ENCODE measurements at places on chromosomes 1 and 21.
A peak's percentile ranks its signal among the peaks of the same experiment; 100 is the strongest.

- DNase-seq: peak; percentile 68
Measured at GRCh38 chr1:153509729-153510354, 25.9 kb downstream of the S100A6 start.

GRCh38 chr1:22830757-22831340, 120.2 kb downstream of the EPHB2 start:
- no peak for DNase-seq

- DNase-seq: peak; percentile 16
Measured at GRCh38 chr1:100834777-100835660, 59.6 kb downstream of the EXTL2 start.

- no peak for DNase-seq
Measured at GRCh38 chr21:26055010-26055409, 115.6 kb downstream of the APP start.

- no peak for DNase-seq
Measured at GRCh38 chr1:148160343-148161052, 8.4 kb upstream of the NBPF11 start.

- DNase-seq: no peak
Measured at GRCh38 chr21:26679284-26679683, 106.2 kb upstream of the CYYR1 start.

- DNase-seq: no peak
Measured at GRCh38 chr1:201328576-201328975, 45.3 kb downstream of the PKP1 start.

DNA sequence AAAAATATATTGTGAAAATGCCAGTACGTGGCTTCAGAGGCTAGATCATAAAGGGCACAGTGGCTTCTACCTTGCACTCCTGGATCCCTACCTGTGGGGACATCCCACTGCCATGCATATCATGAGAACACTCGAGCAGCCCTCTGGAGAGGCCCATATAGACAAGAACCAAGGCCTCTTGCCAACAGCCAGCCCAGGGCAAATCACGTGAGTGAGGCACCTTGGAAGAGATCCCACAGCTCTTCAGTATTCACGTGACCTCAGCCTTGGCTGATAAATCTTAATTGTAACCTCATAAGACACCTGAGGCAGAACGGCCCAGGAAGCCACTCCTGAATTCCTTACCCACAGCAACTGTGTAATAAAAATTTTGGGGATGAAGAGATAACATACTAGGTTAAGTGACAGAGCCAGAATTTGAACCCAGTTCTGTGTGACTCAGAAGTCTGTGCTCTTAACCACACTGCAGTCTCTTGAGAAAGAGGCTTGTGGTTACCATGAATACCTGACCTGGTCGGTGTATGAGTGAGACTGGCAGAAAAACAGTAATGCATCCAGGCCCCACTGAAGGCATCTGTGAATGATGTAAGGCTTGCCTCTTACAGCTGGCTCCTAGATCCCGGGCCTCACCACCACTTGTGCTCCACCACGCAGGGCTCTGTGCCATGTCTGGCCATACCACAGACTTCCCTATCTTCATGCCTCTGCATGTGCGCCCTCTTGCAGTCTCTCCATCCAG, 6.9 kb upstream of the A3GALT2 start:
- no peak for DNase-seq

- DNase-seq: no peak
Measured at GRCh38 chr21:46017695-46018094, 36.1 kb downstream of the COL6A1 start.

- DNase-seq: no peak
Measured at GRCh38 chr1:59901770-59902388, 24.7 kb downstream of the CYP2J2 start.

DNA sequence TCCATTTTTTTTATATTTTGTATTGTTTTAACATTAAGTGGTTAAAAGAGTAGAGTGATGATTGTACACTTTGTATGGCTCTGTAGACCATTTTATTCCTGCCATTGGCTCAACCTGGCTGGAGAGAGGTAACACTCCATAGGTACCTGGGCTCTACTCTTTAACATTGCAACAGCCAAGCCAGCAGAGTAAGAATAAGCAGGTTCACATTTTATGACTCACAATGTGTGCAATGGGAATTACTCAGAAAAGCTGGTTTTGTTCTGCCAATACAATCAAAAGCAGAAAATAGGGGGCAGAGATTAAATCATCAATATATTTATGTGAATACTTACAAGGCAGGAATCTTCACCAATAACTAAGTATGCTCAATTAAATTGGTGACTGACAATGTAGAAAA, 1324.0 kb downstream of the AMY1C start:
- no peak for DNase-seq

- peak; percentile 94 for DNase-seq
Measured at GRCh38 chr1:185566995-185567394, 167.2 kb upstream of the HMCN1 start.

DNA sequence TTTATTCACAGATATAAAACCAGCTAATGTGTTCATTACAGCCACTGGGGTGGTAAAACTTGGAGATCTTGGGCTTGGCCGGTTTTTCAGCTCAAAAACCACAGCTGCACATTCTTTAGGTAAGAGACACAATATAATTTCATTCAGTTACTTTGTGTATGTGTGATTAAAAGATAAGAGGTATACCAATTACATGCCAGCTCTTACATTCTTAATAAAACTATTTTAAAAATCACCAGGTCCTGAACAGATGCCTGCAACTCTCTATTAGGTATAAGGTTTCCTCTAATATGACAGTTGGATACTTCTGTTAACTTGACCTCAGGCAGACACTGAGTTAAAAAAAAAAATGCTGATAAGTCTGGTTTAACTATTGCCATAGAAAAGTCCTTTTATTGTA, 122.1 kb downstream of the NEK7 start:
- no peak for DNase-seq

- no peak for DNase-seq
Measured at GRCh38 chr1:177824508-177824982, 145.3 kb downstream of the SEC16B start.

DNA sequence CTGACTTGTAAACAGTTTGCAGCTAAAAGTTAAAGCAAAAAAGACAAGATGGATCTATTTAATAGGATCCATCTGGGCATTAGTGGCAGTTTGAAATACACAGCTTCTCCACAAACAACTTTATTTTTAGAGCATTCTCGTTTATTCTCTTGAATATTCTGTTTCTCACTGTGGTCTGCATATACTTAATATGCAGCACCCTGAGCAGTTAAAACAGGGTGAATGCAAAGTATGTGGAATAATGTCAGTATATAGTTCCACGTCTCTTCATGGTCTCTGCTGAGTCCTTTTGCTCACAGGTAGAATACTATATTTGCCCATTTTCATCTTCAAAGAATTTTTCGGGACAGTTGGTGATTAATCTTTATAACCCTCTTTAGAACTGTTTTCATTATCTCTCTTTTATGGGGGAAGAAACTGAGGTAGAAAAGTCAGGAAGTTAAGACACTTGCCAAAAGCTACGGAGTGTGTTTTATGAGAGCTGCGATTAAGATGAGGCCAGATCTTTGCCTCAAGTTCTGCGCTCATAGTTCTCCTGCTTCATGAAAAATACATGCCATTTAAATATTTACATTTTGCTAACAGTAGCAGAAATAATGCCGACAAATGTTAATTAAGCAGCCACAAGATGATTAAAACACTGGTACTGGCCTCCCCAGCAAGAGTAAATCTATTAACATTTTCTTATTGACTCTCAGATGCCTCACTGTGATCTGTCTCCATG, 115.6 kb downstream of the PTBP2 start:
- no peak for DNase-seq

- DNase-seq: no peak
Measured at GRCh38 chr1:218481116-218481775, 136.1 kb downstream of the TGFB2 start.

- DNase-seq: no peak
Measured at GRCh38 chr1:167678422-167678821, 43.4 kb upstream of the MPZL1 start.

DNA sequence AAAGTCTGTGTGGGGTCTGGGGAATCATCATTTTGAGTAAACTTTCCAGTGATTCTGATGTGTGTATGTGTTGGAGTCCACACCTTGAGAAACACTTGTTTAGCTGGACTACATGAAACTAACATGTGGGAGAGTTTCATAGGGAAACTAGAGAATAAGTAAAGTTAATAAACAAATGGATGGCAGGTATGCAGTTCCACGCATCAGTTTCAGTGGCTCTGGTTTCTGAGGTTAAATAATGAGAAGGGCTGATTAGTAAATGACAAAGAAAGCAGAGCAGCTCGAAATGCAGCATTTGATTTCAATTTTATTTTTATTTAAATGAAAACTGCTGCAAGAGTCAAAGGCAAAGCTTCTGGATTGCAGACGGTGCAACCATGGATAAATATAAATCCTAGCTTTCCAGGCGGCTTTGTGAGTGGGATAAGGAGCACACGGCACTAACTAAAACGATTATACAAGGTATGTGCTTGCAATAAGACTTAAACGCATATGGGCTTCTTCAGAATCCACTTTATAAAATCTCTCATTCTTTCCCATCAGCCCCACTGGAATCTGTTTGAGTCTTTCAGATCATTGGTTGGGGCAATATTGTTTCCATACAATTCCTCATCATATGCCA, 310.7 kb downstream of the PLPP3 start:
- no peak for DNase-seq

DNA sequence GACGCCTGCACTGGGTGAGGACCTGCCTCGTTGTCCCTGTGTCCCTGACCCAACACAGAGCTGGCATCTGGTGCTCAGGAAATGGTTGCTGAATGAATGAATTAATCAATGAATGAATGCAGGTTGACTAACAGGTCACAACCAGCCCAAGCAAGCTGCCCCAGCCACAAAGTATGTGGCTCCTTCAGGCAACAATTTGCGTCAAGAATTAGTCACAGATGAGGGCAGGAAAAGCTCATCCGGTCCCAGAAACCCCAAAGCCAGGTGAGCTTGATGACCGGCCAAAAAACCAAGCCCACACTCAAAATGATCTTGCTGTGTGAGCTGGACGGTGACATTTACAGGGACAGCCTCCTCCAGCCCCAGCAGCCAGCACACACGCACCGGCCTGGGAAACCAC, 40.6 kb upstream of the GPR153 start:
- no peak for DNase-seq

GRCh38 chr1:78619803-78620579, at the start of gene IFI44L:
IFI44L (plus strand) TSS chr1:78620448; CDS start chr1:78627916, 7,468 bp downstream.
- DNase-seq: peak; percentile 31

- DNase-seq: no peak
Measured at GRCh38 chr1:243950166-243950565, 100.1 kb upstream of the AKT3 start.

GRCh38 chr1:208977012-208977411, 606.5 kb upstream of the CAMK1G start:
- no peak for DNase-seq

DNA sequence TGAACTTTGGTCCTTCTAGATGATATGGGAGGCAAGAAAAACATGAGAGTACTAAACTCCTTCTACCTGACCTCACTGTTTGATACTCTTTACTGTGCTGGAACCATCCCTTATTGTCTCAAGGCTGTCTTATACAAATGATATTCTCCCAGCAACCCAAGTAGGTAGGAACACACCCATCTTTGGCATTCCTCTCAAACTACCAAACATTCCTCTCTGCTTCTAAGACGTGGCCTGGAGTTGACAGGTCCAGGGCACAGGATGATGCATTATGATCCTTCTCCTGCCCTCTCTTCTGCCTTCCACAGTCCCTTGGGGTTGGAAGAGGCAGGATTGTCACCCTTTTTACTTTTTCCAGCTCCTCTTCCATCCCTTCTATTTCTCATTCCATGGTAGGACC, 90.5 kb downstream of the SPATA17 start:
- DNase-seq: no peak

DNA sequence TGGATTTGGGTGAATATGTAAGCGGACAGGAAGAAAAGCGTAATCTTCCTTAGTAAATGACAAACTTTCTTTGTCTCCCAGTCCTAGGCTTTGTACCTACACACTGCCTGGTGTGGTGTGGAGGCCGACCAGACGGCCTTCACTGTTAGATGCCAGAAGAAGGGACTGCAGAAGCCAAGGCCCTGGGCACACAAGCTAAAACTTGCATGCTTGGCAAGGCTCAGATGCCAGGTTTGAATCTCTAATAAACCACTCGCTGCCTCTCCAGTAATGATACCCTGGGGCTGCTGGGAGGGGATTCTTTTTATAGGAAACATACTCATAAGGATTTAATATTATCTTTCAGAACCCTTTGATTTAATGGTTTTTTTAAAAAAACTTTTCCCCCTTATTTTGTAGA, 263.8 kb downstream of the PTPRC start:
- no peak for DNase-seq

- peak; percentile 60 for DNase-seq
Measured at GRCh38 chr21:14737922-14738321, 191.8 kb upstream of the SAMSN1 start.

DNA sequence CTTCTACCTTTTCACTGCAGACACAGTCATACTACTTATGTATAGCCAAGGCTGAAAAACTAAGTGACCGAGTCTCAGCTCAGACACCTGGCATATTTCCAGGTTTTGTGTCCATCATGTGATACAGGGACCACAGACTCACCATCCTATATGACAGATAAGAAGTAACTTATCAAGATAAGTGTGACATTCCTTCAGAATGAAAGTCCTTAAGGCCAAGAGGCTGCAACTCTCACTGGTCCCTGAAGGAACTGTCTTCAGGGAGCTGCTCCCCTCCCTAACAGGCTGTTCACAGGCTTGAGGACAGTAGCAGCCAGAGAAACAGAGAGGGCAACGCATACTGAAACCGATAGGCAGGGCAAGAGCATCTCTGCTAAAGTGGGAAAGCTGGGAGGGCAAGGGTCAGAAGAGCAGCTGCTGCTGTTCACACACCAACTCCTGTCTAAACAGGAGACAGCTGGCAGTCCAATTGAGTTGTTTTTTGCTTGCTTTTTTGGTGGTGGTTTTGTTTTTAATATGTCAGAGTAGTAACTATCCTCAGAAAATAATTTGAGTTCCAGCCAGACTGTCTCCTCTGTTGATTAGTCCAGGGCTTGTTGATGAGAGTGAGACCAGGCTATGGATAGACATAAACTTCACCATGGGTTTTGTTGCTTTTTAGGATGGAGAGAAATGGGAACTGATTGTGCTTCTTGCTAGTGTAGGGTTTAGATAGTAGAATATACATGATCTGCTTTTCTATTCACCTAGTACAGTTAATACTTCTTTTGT, 67.7 kb downstream of the MACF1 start:
- DNase-seq: no peak

- no peak for DNase-seq
Measured at GRCh38 chr1:37040773-37041172, 6.5 kb upstream of the GRIK3 start.

DNA sequence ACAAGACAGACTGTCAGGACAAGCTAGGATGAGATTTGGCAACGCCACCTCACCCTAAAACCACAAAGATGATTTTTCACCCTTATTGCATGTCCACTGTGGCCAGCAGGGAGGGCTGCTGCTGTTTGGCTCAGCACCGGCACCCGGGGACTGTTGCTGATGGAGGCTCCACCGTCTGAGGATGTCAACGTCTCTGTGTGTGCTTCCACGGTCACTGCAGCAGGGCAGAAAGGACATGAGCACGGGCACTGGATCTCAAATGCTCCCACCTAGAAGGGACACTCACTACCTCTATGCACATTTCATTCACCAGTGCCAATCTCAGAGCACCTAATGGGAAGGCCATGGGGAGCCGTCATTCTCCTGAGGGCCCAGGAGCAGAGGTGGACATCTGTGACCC, 599.6 kb downstream of the PTPRU start:
- no peak for DNase-seq

All from CD4-positive, alpha-beta T cell treated with Interleukin-4 for 1 hour (primary cell).